ENCODE measurements at places on chromosomes 12 and 14.
A peak's percentile ranks its signal among the peaks of the same experiment; 100 is the strongest.

GRCh38 chr12:52223406-52224039 lies 9.5 kb upstream of the KRT7 start:
- no peak for DNase-seq

GRCh38 chr12:116630762-116631161 lies 71.6 kb downstream of the MAP1LC3B2 start:
- DNase-seq = no peak

DNA sequence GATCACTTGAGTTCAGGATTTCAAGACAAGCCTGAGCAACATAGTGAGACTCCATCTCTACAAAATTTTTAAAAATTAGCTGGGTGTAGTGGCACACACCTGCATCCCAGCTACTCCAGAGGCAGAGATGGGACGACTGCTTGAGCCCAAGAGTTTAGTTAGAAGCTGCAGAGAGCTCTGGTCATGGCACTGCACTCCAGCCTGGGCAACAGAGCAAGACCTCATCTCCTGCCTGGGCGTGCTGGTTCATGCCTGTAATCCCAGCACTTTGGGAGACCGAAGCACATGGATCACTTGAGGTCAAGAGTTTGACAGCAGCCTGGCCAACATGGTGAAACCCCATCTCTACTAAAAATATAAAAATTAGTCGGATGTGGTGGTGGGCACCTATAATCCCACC lies 20.2 kb downstream of the CLIP1 start:
- no peak for DNase-seq

DNA sequence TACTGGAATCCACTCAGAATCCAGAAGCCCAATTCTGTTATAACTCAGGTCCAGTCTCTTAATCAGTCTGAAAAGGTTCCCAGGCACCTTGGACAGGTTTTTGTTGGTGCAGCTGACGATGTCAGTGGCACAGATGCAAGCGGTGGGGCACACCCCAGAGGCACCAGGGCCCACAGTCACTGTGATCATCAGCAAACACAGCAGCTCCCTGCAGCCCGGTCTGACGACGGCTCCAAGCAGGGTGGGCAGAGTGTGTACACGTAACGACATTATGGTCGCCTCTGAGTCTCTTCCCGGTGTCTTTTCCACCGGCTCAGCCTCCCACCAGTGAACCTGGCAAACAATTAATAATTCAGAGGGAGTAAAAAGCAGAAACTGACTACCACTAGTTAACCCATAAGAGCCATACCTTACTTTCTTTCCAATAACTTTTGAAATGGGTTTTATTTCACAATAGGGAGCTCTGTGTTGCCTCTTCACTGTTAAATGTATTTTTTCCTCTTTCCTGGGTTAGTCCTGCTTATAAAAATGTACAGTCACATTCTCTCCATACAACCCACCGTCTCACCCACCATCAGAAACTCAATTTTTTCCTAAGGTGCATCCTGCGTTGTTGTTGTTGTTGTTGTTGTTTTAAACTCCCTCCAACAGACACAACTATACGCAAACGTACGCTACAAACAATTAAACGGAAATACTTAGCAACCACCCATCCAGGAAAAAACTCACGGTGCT lies 521 bp upstream of the PCED1B start:
- DNase-seq = peak; percentile 24

GRCh38 chr14:53964249-53964648 lies 7.6 kb upstream of the BMP4 start:
- DNase-seq = peak; percentile 11

- no peak for DNase-seq
Observed at GRCh38 chr12:1914114-1914911, 4.1 kb downstream of the CACNA2D4 start.

DNA sequence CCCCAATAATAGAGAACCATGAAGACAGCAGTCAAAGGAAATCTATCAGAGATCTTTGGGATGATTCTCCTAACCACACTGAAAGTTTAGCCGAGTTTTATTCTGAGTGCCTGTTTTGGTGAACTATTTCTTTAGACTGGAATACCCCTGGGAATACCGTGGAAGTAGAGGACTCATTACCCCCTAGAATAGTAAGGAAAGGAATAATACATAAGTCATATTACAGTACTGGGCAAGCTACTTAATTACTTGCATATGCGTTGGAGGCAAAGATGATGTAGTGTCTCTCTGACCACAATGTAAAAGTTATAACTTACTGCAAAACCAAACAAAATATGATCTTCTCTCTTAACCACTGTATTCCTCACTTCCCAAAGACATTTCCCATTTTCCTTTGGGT lies 25.5 kb downstream of the ZC2HC1C start:
- no peak for DNase-seq

DNA sequence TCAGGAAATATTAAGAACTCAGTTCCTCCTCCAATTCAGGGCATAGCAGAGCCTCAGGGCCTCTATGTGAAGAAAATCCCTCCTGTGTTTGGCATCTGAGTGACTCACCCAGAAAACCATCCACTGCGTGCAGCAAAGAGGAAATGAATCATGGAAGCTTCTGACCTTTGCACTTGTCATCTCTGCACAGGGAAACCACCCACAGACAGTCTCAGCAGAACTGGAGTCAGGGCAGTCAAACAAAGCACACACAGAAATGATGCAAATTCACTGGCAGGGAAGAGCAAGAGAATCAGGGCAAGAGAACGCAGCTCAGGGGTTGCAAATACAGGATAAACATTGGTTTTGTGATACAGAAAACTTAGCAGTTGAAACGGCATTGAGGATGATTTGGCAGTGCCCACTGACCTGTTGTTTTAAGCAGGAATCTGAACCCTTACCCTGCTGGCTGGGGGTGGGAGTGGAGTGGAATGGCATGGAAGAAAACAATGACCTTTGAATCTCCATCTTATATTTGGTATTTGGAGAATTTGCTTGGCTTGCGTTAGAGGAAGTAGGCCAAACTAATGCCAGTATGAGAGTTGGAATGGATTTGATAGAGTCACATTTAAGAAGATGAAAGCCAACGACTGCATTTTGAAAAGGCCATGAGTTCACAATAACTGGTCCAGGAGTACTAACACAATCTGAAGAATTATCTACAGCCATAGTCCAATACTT lies 53.5 kb downstream of the PHLDA1 start:
- peak; percentile 78 for DNase-seq

DNA sequence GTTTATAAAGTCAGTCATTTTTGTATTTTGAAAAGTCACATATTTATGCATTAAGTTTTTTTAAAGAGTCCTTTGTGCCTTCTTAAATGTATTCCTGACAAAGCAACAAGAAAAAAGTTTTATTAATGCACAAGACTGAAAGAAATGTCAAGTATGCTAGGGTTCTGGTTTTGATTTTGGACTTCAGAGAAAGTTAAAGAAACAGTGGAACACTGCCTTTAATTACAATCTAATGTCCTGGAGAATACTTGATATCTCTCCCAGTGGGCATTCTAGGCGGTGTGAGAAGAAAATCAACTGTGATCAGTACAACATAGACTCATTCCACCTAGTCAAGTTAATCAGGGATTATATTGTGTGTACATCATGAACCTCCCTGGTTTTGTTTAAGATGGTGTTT lies 49.9 kb downstream of the PRICKLE1 start:
- no peak for DNase-seq

DNA sequence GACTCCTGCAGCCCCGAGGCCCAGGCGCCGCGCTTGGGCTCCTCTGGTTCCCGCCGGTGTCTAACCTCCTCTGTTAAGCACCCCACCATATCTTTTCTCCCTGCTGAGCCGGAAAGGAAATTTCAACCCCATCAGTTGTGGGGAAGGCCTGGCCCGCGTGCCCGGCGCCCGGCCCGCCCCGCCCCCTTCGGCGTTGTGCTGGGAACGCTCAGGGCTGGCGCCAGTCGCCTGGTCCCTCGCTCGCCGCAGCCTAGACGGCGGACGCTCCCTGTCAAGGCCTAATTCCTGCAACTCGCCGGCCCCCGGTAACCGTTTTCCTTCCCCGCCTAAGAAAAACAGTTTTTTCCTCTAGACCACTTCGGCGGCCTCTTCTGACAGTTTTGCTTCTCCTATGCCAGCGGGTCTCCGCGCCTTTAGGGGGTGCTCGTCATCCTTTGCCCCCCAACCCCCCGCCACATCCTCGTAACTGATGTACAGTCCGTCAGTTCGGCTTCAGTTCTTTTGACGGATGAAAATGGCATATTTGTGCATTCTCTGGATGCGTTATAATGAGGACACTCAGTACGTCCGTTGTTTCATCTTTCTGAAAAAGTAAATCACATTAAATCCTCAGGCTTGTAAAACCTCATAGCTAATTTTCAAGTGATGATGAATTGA lies 506 bp upstream of the NAP1L1 start:
- DNase-seq = no peak

DNA sequence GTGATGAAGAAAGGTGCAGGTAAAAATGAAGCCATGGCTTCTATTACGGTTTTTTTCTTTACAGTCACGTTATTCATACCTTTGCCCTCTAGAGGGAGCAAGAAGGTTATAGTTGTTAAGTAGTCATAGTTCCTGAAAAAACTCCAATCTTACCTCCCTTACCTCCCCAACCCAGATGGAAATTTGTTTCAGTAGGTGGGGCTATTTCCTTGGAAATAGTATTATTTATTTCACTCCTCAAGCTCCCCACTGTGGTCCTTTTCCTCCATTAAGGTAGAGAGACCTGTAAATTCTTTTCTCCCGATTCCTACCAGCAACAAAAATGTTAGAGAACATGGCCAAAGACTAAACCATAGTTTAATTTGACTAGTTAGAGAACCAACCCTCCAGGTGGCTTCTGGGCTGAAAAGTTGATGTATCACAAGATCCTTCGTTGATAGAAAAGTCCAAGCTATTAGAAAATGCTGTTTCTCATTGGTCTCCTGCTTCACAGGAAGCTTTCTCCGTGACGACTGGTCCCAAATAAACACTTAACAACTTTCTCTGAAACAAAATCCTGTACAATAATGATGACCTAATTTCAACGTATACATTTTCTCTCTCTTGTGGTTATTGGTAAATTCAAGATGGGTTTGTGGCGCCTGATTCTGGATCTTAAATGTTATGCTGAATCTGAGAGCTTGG lies 43.5 kb downstream of the TMX1 start:
- peak; percentile 93 for DNase-seq

DNA sequence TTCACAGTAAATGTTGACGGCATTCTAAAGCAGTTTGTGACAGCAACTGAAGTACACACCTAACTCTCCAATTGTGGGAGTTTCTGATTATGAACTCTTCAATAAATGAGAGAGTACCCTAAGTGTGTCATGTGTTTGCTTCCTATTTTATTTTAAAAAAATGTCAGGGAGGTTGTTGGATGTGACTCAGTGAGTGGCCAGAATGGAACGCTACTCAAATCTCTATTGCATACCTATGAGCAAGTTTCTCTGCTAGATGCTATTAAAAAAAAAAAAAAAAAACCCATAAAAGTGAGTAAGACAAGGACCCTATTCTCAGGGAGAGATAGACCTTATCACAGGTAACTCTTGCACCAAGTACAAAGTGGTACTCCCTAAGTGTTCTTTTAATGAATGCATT lies 256.6 kb downstream of the BTG1 start:
- no peak for DNase-seq

Data from spinal cord (tissue), 10 donors.